Vagina (tissue), 2 donors: ENCODE measurements at places on chromosomes 11 and 22.
A peak's percentile ranks its signal among the peaks of the same experiment; 100 is the strongest.

DNA sequence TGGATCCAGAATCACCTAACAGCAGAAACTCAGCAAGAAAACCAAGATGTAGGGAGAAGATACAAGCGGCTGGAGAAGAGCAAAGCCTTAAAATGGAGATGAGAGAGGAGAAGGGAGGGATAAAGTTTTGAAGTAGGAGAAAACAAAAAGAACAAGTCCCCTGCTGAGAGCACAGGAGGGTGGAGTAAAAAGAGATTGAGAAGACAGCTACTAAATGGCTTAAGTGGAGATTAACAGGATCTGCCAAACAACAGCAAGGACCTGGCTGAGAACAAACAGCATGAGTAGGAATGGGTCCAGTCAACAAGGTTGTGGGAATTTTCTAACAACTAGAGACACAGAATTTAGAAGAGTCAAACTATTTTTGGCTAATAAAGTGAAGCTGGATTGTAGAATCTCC is 18.1 kb downstream of the BTG4 start:
- DNase-seq = no peak
- no peak overlapping the region for H3K27ac ChIP-seq
- no peaks in the 10 kb centered on the region for H3K4me1 ChIP-seq
- no peak overlapping the region for H3K4me3 ChIP-seq
- no peaks in the 10 kb centered on the region for H3K27me3 ChIP-seq
- H3K36me3 ChIP-seq = no peaks in the 10 kb centered on the region

GRCh38 chr22:47619631-47620030 is 857.2 kb downstream of the TBC1D22A start:
- no peak overlapping the region for H3K4me3 ChIP-seq
- H3K4me1 ChIP-seq = no peaks in the 10 kb centered on the region
- H3K27ac ChIP-seq = no peak overlapping the region

GRCh38 chr22:48863965-48864528 is 963.6 kb downstream of the BRD1 start:
- H3K27ac ChIP-seq = no peak overlapping the region
- DNase-seq = no peak
- H3K36me3 ChIP-seq = no peaks in the 10 kb centered on the region

- H3K27me3 ChIP-seq = no peaks in the 10 kb centered on the region
- H3K4me1 ChIP-seq = peaks cover 8% of the 10 kb centered on the region
- peak; percentile 95 for DNase-seq
- H3K4me3 ChIP-seq = no peak overlapping the region
- no peaks in the 10 kb centered on the region for H3K36me3 ChIP-seq
- no peak overlapping the region for H3K27ac ChIP-seq
Observed at GRCh38 chr11:12280838-12281565, 96.4 kb upstream of the PARVA start.

- no peaks in the 10 kb centered on the region for H3K36me3 ChIP-seq
- peaks cover 11% of the 10 kb centered on the region for H3K4me1 ChIP-seq
- peaks cover 3% of the 10 kb centered on the region for H3K27me3 ChIP-seq
- DNase-seq = no peak
Observed at GRCh38 chr22:36589856-36590255, 60.9 kb upstream of the EIF3D start.

- no peak overlapping the region for H3K4me3 ChIP-seq
- peaks cover 5% of the 10 kb centered on the region for H3K4me1 ChIP-seq
- H3K36me3 ChIP-seq = no peaks in the 10 kb centered on the region
Observed at GRCh38 chr11:17876827-17877226, 136.0 kb downstream of the SERGEF start.

- no peaks in the 10 kb centered on the region for H3K36me3 ChIP-seq
- peaks cover 17% of the 10 kb centered on the region for H3K4me1 ChIP-seq
- H3K27me3 ChIP-seq = no peaks in the 10 kb centered on the region
Observed at GRCh38 chr11:130429983-130430382, 1.6 kb upstream of the ADAMTS8 start.

GRCh38 chr22:26579331-26579886 is 10.5 kb downstream of the TPST2 start:
- no peak overlapping the region for H3K27ac ChIP-seq
- H3K36me3 ChIP-seq = no peaks in the 10 kb centered on the region
- no peak overlapping the region for H3K4me3 ChIP-seq
- no peak for DNase-seq
- H3K4me1 ChIP-seq = peaks cover 4% of the 10 kb centered on the region
- H3K27me3 ChIP-seq = no peaks in the 10 kb centered on the region

DNA sequence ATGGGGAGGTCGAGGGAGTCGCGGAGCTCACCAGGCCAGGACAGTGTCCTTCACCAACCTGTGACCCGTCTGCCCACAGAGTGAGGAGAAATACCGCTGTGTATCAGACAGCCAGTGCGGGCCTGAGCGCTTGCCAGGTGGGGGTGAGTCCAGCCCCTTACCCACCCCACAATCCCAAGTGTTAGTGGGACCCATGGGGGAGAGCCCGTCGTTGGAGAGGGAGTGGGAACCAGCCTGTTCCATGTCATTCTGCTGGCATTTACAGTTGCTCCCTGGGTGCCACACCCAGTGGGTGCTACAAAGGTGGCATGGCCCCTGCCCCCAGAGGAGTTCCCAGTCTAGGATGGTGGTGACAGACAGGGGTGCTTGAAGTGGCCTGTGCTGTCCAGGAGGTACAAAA is 9.2 kb downstream of the P2RX3 start:
- H3K4me1 ChIP-seq = peaks cover 7% of the 10 kb centered on the region
- no peak for DNase-seq
- H3K4me3 ChIP-seq = no peak overlapping the region
- H3K36me3 ChIP-seq = no peaks in the 10 kb centered on the region
- H3K27ac ChIP-seq = no peak overlapping the region
- no peaks in the 10 kb centered on the region for H3K27me3 ChIP-seq

DNA sequence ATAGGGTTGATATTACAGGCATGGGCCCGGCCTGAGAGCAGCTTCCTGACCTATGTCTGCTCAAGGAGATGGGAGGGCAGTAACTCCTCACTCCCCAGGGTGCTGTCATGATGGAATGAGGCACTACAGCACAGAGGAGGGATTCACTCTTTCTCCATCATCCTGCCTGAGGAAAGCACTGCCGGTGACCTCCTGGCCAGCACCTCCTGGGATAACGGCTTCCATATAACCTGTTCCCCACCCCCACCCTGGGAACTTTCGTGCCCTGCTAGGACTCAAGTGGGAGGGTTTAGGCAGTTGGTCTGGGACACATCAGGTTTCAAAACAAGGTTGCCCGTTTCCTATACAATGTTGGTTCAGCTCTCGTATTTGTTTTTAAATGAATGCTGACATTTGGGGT is 42.7 kb upstream of the MN1 start:
- H3K4me3 ChIP-seq = no peak overlapping the region
- DNase-seq = no peak
- no peaks in the 10 kb centered on the region for H3K27me3 ChIP-seq
- peaks cover 4% of the 10 kb centered on the region for H3K36me3 ChIP-seq
- H3K4me1 ChIP-seq = peaks cover 12% of the 10 kb centered on the region
- H3K27ac ChIP-seq = no peak overlapping the region

- H3K36me3 ChIP-seq = peaks cover 72% of the 10 kb centered on the region
- H3K4me3 ChIP-seq = no peak overlapping the region
- DNase-seq = no peak
Observed at GRCh38 chr11:64764040-64764611, 4.4 kb upstream of the PYGM start.

DNA sequence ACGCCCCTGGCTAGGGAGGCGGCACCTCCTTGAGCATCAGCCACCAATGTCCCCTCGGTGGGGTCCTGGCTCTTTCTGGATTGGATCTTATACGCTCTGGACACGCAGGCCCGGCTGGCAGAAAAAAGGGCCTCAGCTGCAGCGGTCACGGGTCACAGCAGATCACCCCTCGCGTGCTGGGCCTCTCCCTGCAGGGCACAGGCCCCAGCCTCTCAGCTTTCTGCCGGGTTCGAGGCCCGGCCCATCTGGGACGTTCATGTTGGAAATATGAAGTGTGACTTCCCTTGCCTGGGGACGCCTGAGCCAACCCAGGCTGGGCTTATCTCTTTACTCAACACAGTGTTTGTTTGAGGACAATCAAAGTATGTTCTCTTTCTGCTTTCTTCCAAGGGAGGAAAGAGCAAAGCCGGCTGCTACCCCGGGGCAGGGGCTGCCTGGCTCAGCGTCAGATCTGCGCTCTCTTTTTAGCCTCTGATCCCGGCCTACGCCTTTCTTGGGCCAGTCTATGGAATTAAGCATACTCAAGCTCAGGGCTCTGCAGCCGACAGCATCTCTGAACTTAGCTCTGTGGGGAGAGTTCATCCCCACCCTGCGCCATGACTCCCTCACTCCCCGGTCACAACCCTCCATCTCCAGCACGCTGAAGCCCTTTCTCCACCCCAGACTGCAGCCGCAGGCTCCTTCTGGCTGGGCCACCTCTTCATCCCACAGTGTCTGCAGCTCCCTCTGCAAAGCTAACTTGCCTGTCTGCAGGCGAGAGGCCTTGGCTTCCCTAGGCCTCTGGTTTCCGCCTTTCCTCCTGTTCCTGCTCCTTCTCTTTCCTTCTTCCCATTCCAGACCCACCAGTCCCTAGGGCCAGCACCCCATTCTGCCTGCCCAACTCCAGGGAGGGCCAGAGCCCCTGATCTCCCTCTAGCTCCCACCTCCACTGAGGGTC is 38.8 kb downstream of the ADAMTS15 start:
- H3K27ac ChIP-seq = no peak overlapping the region
- no peaks in the 10 kb centered on the region for H3K36me3 ChIP-seq
- no peak for DNase-seq
- no peaks in the 10 kb centered on the region for H3K27me3 ChIP-seq

GRCh38 chr11:3225159-3225758 is 6.6 kb upstream of the MRGPRG start:
- no peak overlapping the region for H3K4me3 ChIP-seq
- H3K27me3 ChIP-seq = no peaks in the 10 kb centered on the region
- DNase-seq = no peak
- peaks cover 16% of the 10 kb centered on the region for H3K4me1 ChIP-seq
- no peak overlapping the region for H3K27ac ChIP-seq

GRCh38 chr11:65218446-65218845 is 36.7 kb downstream of the CAPN1 start:
- H3K27ac ChIP-seq = no peak overlapping the region
- no peaks in the 10 kb centered on the region for H3K36me3 ChIP-seq
- no peak overlapping the region for H3K4me3 ChIP-seq
- H3K27me3 ChIP-seq = no peaks in the 10 kb centered on the region
- peaks cover 11% of the 10 kb centered on the region for H3K4me1 ChIP-seq

DNA sequence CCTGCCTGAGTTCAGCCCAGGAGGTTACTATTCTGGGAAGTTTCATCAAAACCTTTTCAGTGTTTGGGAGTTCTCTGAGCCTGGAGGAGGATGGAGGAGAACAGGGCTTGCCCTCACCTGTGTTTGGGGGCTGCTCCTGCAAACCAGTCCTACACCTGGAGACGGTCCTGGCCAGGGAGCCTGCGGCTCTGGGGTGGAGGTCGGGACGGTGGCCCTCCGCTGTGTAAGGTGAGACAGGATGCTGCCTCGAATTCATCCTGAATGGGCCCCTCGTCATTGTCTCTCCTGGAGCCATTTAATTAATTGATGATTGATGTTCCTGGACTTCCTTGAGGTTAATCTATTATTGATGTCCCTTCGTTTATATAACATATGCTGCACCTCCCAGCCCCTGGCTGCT is 6.3 kb downstream of the DAGLA start:
- no peak for DNase-seq
- no peak overlapping the region for H3K4me3 ChIP-seq
- H3K4me1 ChIP-seq = peaks cover 34% of the 10 kb centered on the region
- H3K27ac ChIP-seq = no peak overlapping the region

DNA sequence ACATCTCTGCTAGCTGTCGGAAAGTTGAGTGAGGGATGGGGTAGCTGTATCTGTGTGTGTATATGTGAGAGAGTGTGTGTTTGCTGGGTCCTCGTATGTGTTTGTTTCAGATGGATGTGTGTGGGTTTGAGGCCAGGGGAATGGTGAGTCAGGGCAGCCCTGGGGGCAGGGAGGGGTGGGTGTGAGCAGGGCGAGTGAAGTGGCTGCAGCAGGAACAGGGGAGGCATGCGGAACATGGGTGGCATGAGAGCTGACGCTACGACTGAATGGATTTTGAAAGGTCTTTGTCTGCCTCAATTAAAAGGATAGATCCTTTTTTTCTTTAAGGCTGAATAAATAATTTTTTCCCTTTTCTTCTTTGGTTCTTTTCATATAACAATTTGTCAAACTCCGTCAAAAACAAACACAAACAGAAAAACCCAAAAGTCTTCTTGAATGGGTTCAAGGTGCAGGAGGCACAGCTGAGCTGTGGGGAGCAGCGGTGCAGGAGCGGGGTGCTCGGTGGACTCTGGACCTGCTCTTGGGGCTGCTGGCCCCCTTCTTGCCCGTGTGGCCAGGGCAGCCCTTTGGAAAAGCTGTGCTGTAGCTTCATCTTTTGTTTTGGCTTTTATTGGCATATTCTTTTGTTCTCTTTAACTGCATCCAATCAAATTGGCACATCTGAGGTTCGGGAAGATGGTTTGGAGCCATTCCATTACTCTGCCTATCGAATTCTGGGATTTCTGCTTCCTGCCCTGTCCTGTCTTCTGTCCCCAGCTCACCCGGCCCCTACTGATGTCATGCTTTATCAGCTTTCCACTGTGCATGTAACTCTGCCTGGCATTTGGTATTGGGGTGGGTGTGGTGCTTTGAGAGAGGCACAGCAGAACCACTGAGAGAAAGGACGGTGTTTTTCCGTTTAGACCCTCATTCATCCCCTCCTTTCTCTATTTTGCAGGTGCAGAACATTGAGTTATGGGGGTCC is 80.1 kb downstream of the ADAMTS15 start:
- H3K27ac ChIP-seq = no peak overlapping the region
- H3K36me3 ChIP-seq = no peaks in the 10 kb centered on the region
- peak; percentile 69 for DNase-seq
- no peak overlapping the region for H3K4me3 ChIP-seq
- H3K27me3 ChIP-seq = no peaks in the 10 kb centered on the region
- H3K4me1 ChIP-seq = peaks cover 1% of the 10 kb centered on the region

DNA sequence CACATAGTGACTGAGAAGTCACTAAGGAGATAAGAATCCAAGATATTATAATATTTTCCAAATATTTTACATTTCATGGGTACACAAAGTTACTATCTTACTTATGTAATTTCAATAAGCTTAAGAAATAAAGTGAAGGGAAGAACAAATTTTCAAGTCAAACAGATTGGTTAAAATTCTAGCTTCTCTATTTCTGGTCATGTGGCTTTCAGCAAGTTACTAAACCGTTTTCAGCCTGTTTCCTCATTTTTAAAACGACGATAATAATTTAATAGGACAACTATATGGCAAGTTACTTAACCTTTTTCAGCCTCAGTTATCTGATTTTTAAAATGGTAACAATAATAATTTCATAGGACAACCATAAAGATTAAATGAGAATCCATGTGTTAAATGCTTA is 15.6 kb downstream of the DCUN1D5 start:
- no peaks in the 10 kb centered on the region for H3K27me3 ChIP-seq
- H3K27ac ChIP-seq = no peak overlapping the region
- no peak for DNase-seq

DNA sequence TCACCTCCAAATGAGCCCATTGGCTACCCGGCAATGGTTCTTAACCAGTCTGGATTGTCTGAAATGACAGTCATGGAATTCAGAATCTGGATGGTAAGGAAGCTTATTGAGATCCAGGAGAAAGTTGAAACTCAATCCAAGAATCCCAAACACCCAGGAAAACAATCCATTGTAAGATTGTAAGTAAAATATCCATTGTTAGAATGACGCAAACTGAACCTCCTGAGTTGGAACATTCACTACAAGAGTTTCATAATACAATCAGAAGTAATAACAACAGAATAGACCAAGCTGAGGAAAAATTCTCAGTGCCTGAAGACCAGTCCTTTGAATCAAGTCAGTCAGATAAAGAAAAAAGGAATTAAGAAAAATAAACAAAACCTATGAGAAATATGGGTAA is 22.1 kb downstream of the OR8G5 start:
- H3K27ac ChIP-seq = no peak overlapping the region
- no peaks in the 10 kb centered on the region for H3K36me3 ChIP-seq
- DNase-seq = no peak
- no peak overlapping the region for H3K4me3 ChIP-seq
- H3K4me1 ChIP-seq = no peaks in the 10 kb centered on the region
